Muscle of arm (tissue), 14 donors: ENCODE measurements at places on chromosomes 4 and X. TPM values are rescaled to one million over a fixed set of nuclear protein-coding genes. Genes with fewer than 3 reads are reported as not detected.

DNA sequence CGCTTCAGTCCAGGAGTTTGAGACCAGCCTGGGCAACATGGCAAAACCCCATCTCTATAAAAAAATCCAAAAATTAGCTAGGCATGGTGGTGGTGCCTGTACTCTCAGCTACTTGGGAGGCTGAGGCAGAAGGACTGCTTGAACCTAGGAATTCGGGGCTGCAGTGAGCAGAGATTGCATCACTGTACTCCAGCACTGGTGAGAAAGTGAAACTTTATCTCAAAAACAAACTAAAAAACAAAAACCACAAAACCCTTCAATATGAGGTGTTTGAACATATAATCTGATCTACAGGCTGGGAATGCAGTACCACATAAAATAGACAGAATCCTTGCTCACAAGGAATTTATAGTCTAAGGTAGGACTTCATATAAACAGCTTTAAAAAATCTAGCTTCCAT, 103.9 kb downstream of the PDS5A start:
- DNase-seq: no peak

GRCh38 chr4:173121076-173121561, 47.5 kb upstream of the GALNT7 start:
- peak; percentile 40 for DNase-seq

UPF3B gene
- polyA plus RNA-seq: 10.6 TPM

OPRPN gene
- polyA plus RNA-seq: not detected

DNA sequence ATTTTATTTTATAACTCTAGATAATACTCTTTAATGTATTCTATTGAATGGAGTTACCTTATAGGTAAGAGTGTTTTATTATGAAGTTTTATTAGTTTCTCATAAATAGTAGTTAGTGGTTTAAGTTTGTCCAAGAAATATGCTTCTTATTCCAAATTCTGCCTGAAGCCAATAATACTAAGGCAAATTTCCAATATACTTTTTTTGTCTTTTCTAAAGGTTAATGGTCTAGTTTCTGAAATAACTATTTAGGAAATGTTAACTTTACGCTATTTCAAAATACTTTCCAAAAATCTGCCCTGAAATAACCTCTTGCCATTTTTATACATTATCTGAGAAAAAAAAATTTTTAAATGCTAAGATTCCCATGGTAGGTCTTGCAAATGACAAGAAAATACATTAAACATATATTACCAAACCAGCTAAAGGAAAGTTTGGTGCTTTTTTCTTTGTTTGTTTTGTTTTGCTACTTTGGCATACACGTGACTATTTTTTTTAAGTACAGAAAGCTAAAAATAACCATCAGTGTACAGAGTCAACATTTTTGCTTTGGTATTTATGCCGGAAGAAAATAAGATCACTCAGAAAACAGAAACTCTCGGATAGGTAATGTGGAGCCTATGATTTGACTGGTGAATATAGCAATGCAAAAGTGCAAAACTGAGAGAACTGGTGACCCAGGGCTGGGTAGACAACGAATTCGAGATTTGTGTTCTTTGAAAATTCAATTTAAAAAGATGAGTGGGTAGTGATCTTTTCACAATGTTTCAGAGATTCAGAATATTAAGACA, 29.8 kb downstream of the PCDH18 start:
- DNase-seq: no peak

DCAF8L2 gene
- not detected for polyA plus RNA-seq

DNA sequence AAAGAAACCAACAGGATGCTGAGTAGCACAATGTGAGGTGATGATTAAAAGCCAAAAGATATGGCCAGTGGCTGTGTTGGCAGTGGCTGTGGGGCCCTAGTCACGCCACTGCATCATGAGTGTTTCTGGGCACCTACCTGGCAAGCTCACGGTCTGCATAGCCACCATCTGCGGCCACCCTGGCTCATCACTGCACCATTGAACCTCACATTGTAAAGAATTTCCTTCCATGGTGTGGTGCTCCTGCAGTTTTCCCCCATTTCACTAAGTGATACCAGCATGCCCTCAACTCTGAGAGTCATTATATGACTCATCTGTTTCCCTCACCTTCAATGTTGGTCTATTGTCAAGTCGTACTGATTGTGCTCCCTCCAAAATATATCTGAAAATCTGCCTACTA, 45.5 kb upstream of the CLNK start:
- no peak for DNase-seq

NUDT10 gene
- not detected for polyA plus RNA-seq

DNA sequence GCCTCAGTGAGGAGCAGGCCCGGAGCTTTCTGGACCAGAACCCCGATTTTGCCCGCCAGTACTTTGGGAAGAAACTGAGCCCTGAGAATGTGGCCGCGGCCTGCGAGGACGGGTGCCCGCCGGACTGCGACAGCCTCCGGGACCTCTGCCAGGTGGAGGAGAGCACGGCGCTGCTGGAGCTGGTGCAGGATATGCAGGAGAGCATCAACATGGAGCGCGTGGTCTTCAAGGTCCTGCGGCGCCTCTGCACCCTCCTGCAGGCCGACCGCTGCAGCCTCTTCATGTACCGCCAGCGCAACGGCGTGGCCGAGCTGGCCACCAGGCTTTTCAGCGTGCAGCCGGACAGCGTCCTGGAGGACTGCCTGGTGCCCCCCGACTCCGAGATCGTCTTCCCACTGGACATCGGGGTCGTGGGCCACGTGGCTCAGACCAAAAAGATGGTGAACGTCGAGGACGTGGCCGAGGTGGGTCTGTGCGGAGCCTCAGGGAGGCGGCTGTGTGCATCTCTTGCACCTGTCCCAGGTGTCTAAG, 323 bp downstream of the PDE6B start:
- DNase-seq: no peak

BLOC1S4 gene
- polyA plus RNA-seq: 6.1 TPM

DNA sequence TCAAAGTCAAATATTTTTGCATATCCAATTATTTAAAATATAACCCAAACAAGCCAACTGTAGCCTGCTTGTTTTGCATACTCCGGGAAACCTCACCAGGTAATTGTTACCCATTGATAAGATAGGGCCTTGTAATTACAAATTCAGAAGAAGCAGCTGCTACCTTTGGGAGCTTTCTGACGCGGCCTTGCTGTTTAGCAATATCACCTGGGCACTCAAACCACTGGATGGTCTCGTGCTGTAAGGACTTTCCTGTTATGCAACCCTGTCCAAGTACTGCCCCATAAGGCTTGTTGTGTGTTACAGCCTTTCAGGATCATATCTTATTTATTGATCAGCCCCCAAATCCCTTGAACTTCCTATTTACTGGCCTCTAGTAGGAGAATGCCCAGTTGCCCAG, 52.1 kb downstream of the HS3ST1 start:
- no peak for DNase-seq

DCHS2 gene
- polyA plus RNA-seq: 11.6 TPM

GPRASP1 gene
- polyA plus RNA-seq: 21.5 TPM

DNA sequence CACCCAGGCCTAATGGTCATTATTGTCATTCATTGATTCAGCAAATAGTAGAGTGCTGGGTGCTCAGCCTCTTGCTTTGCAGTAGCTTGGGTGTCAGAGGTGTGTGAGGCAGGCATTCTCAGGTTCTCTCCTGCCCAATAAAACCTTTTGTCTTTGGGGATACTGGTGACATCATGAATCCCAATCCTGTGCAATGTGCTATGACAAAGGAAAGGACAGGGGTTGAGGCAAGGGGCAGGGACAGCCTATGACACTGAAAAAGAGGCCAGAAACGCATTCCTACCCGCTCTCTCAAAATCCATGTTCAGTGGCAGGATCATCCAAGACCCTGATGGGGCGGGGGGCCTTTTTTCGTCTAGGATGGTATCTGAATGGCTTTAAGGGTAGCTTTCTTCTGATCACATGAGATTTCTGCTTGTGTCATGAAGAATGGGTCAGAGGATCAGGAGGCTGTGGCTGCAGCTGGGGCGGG, 1.5 kb upstream of the FAM193A start:
- DNase-seq: no peak

- no peak for DNase-seq
Observed at GRCh38 chr4:105979506-105979905, 84.2 kb downstream of the NPNT start.

DNA sequence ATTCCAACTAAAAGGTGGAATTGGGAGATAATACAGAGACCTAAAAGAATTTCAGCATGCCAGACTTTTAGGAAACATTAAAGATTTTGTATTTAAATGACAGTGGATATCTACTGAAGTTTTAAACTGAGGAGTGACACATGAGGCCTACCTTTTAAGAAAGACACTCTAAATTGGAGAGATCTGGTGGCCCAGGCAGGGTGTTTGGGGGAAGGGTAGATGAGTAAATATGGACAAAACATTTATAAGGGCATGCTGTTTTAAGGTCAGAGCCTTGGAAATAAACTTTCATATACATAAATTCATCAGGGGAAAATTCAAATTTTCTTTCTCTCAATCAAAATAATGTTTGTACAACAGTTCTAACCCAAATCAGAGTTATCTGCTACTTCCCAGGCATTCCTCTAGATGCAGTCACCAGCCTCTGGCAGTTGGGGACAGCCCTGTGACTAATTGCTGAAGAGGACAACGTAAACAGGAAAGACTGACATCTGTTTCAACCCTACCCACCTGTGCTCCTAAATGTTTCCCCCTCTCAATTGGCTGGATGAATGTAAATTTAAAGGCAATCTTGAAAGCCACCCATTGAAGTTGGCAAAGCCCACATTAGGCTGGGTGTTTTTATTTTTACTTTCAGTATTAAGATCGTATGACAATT, 1646.9 kb upstream of the ADGRL3 start:
- DNase-seq: no peak

GLRB gene
- not detected for polyA plus RNA-seq

GRCh38 chr4:52939739-52940138, 77.6 kb downstream of the RASL11B start:
- no peak for DNase-seq

- no peak for DNase-seq
Observed at GRCh38 chr4:26482508-26483462, 7.5 kb downstream of the CCKAR start.

DNA sequence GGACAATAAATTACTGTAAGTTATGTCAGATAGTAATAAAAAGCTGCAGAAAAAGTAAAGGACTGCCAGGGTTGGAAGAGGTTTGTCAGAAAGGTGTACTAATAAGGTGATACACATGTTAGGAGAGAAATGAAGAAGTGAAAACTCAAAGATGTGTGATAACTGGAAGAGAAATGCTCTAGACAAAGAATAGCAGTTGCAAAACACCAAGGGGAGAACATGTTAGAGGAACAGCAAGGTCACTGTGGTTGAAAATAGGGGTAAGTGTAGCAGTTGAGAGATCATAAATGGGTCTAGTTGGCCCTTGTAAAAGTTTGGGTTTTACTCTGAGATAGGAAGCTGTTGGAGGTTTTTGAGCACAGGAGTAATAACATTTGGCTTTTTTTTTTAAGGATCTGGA, 46.9 kb downstream of the HSPA4L start:
- DNase-seq: no peak

- no peak for DNase-seq
Observed at GRCh38 chr4:102779204-102779603, 18.4 kb upstream of the MANBA start.

CFP gene
- 6.2 TPM for polyA plus RNA-seq

GRCh38 chr4:105808030-105808749, 87.1 kb upstream of the NPNT start:
- no peak for DNase-seq

- DNase-seq: no peak
Observed at GRCh38 chrX:44974451-44974850, 101.5 kb downstream of the KDM6A start.

ATP2B3 gene
- 0.60 TPM for polyA plus RNA-seq

- DNase-seq: no peak
Observed at GRCh38 chr4:41065434-41066006, 148.8 kb downstream of the APBB2 start.

DNA sequence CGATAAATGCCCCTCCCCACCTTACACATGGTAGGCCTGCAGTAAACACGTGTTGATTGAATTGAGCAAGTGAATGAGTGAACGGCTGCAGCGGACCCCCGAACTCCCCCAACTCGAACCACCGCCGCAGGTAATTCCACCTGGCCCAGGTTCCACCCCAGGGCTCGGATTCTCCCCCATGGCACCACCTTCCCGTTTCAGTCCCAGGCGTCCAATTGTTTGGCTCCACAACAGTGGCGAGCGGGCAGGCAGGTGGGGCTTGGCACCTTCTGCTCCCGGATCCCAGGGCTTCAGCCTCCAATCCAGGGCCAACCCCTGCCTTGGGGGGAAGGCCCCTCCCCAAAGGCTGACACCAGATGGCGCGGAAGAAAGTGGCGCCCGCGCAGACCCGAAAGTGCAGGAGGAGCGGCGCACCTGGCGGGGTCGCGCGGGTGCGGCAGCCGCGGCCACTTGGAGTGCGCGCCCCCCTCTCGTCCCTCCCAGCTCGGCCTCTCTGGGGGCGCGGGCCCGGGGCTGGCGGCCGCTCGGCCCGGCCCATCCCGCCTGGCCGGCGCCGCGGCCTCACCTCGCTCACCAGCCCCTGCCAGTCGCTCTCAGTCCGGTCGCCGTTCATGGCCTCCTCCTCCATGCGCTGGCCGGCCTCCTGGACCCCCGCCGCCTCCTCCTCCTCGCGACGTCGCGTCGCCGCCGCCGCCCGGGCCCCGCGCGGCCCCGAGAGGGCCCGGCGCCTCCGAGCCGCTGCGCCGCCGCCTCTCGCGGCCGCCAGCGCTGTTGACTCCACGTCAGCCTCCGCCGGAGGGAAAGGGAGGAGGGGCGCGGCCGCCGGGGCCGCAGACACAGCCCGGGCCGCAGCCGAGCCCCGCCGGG, at the start of gene CCDC149:
Gene CCDC149, minus strand, starts transcription at position 791 of the 867 bp plus-strand sequence. Its CDS starts 178 bp downstream, at position 613.
- DNase-seq: peak; percentile 53

DNA sequence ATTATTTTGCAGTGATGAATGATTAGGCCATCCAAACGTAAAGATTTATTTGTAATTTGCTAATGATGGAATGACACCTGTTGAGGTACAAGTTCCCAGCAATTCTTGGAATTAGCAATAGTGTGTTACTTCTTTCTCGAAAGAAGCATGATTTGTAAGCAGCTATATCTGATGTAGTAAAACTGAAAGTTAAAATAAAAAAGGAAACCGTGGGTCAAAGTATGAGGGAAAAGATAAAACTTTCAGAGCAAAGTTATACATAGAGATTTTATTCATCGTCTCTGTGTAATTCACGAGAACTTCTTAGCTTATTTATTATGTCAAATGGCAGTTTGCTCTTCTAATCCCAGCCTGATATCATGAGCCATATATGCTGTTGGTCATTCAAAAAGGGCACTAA, 59.0 kb downstream of the NFKB1 start:
- no peak for DNase-seq

GRCh38 chr4:76515975-76516843, 81.2 kb downstream of the SHROOM3 start:
- DNase-seq: no peak

ASB12 gene
- 17.7 TPM for polyA plus RNA-seq

UGT8 gene
- not detected for polyA plus RNA-seq
